Osteoblast (primary cell): ENCODE measurements at places on chromosomes 1 and 21.

DNA sequence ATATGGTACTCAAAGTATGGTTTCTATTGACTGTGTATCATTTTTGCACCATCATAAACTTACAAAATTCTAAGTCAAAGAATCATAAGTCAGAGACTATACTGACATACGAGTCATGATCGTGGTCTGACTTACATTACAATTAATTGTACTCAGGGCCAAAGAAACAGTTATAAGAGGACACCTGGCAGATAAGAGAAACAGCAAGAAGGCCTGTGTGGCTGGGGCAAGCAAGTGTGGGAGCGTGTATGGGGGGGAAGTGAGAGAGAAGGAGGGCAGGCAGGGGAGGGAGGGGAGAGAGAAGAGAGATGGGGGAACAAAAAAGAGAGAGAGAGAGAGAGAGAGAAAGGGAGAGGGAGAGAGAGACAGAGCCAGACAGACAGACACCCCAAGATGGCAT lies 70.9 kb downstream of the RERE start:
- no peak overlapping the region for H3K4me3 ChIP-seq
- no peaks in the 10 kb centered on the region for H3K4me1 ChIP-seq
- no peak for DNase-seq
- H3K36me3 ChIP-seq = no peaks in the 10 kb centered on the region
- H3K27ac ChIP-seq = no peak overlapping the region
- H3K27me3 ChIP-seq = no peaks in the 10 kb centered on the region

- no peaks in the 10 kb centered on the region for H3K4me1 ChIP-seq
- H3K27me3 ChIP-seq = no peaks in the 10 kb centered on the region
- DNase-seq = no peak
- H3K27ac ChIP-seq = no peak overlapping the region
- H3K4me3 ChIP-seq = no peak overlapping the region
These were observed 15.1 kb upstream of the MPL start for GRCh38 chr1:43322506-43322905.

- H3K27me3 ChIP-seq = no peaks in the 10 kb centered on the region
- DNase-seq = no peak
These were observed 20.2 kb upstream of the ERO1B start for GRCh38 chr1:236301958-236302335.

GRCh38 chr1:65538664-65539063 lies 118.2 kb downstream of the LEPR start:
- H3K27me3 ChIP-seq = no peaks in the 10 kb centered on the region
- no peaks in the 10 kb centered on the region for H3K4me1 ChIP-seq
- no peaks in the 10 kb centered on the region for H3K36me3 ChIP-seq
- no peak for DNase-seq
- H3K27ac ChIP-seq = no peak overlapping the region

GRCh38 chr1:196105901-196106300 lies 502.3 kb downstream of the KCNT2 start:
- DNase-seq = no peak
- H3K27ac ChIP-seq = no peak overlapping the region
- no peak overlapping the region for H3K4me3 ChIP-seq
- H3K4me1 ChIP-seq = no peaks in the 10 kb centered on the region
- no peaks in the 10 kb centered on the region for H3K27me3 ChIP-seq
- H3K36me3 ChIP-seq = no peaks in the 10 kb centered on the region

DNA sequence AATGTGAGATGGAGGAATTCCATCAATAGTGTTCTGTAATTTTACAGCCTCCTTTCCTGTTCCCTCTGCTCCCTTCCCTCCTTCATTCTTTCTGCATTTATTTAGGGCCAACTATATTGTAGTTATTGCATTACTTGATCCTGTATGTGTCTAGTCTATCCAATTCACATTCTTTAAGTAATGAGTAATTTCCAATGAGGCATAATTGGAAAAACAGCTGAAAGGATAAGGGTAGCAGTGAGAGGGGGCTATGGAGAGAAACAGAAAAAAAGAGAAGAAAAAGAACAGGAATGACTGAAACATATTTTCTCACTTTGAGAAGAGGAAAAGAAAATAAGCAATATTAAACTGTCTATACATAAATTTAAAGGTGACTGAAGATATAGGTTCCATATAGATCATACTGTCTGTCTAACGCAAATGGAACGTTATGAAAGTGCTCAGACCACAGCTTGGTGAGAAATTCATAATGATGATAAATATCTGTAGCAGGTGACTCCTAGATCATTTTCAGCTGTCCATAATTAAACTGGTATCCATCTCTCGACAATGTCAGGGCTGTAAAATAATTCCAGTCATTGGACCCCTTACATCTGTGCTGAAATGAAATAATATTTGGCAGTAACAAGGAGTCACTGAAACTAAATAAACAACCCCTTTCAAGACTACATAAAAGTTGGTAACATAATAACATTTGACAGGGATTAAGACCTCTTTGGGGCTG lies 61.8 kb downstream of the SPAG17 start:
- DNase-seq = no peak
- H3K27ac ChIP-seq = no peak overlapping the region
- H3K4me3 ChIP-seq = no peak overlapping the region
- no peaks in the 10 kb centered on the region for H3K27me3 ChIP-seq
- H3K36me3 ChIP-seq = no peaks in the 10 kb centered on the region
- H3K4me1 ChIP-seq = peaks cover 4% of the 10 kb centered on the region
